ENCODE measurements at places on chromosomes 4 and X. TPM values are rescaled to one million over a fixed set of nuclear protein-coding genes. Genes with fewer than 3 reads are reported as not detected.

DNA sequence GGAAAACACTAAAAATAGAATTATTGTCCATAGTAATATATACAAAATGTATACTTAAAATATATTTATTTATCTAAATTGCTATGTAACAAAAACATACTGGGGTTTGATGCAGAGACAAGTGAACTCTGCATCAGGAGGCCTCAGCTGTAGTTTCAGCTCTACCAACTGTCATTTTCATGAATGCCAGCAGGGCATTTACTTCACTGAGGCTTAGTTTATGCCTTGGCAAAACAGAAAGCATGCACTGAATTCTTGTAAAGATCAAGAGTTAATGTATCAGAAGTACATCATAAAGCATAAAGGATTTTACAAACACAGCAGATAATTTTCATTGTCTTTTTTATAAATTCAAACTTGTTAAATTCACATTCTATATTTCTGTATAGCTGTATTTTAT, 577.0 kb downstream of the C4orf33 start:
- no peak for DNase-seq

- no peak for DNase-seq
These were observed 11.8 kb upstream of the UGT2A3 start for GRCh38 chr4:68963374-68963773.

GRCh38 chrX:12673487-12673886, 117.7 kb upstream of the PRPS2 start:
- no peak for DNase-seq

DNA sequence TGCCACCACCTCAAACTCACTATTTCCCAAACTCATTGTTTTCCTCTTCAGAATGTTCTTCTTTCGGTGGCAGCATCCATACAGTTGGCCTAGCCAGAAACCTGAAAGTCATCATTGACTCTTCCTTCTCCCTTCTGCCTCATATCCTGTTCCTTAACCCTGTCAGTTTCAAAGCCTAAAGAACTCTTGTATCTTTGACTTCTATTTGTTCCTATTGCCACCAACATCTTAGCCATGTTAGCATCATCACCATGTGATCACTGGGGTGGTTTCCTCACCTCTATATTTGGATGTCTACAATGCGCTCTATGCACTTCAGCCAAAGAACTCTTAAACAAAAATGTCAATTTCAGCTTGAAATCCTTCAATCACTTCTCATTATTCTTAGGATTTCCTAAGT, 29.0 kb downstream of the DDX60L start:
- no peak for DNase-seq

DNA sequence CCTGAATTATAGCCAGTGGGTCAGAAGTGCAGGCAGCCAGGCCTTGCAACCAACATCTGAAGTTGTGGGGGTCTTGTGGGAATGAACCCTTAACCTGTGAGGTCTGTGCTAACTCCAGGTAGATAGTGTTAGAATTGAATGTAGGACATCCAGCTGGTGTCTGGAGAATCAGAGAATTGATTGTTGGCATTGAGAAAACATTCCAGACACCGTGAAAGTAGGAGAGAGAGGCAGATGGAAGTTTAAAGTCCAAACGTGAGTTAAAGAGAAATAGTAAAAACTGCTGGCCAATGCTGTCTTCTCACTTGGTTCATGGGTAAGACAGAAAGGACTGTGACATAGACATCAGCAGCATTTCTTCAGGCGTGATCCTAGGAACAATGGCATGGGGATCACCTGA, 27.7 kb downstream of the CASP3 start:
- no peak for DNase-seq

GRCh38 chr4:56134266-56134665, 185.5 kb downstream of the CEP135 start:
- no peak for DNase-seq

- peak; percentile 67 for DNase-seq
These were observed 165.8 kb downstream of the GASK1B start for GRCh38 chr4:158006990-158007389.

DNA sequence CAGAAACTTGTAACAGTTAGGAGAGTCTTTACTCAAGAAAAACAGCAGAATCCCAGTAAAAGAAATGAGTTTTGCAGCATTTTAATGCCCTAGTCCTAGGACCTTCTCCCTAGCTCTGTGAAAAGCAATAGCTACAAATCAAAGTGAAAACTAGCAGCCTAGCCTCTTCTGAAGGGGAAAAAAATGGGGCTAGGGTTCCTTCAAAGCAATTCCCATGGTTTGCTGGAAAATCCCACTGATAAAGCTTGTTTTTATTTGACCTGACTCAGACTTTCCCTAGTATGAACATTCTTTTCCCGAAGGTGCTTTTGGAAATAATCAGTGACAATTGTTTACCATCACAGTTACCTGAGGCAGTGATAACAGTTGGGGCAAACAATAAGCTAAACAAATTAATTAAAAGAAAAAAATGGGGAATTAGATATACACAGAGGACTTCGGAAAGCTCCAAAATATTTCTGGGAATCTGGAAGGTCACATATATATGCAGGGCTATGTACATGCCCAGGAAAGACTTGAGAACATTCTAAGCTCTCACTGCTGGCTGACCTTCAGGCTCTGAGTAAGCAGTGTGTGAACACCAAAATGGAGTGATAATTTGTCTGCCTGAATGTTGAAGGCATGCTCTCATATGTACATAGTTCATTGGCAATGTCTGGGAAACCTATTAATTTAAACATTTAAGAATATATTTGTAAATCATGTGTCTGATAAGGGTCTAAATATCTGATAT, 285.9 kb downstream of the KCTD8 start:
- DNase-seq = no peak

DNA sequence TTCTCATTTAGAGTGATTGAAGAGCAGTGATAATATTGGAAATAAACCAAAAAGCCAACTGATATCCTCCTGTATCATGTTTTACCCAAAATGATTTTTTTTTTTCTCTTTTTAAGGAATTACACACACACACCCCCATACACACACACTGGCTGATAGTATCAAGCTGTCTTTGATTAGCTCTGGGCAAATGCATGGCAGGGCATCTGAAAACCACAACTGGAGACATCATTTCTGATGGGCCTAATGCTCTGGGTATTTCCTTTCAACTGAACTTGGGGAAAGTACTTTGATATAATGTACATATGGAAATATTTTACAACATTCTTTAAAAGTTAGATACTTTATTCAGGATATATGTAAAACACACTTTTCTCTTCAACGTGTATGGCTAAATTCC, 14.2 kb upstream of the OSTC start:
- no peak for DNase-seq

- no peak for DNase-seq
These were observed 109.3 kb upstream of the USP9X start for GRCh38 chrX:40975951-40976350.

- peak; percentile 66 for DNase-seq
These were observed 38.9 kb downstream of the STARD8 start for GRCh38 chrX:68686097-68686977.

- no peak for DNase-seq
These were observed 64.1 kb downstream of the TNIP2 start for GRCh38 chr4:2691952-2692435.

Gene RIBC1
- 0.64 TPM for total RNA-seq

Measured in heart left ventricle (tissue), 16 donors.